ENCODE measurements at places on chromosomes 7 and 10. TPM values are rescaled to one million over a fixed set of nuclear protein-coding genes. Genes with fewer than 3 reads are reported as not detected.

The ZNF25 gene
- 5.5 TPM for total RNA-seq

The FKBP6 gene
- total RNA-seq = not detected

The MGAM2 gene
- total RNA-seq = not detected

The TSPAN13 gene
- 19.0 TPM for total RNA-seq

The CTAGE15 gene
- not detected for total RNA-seq

The CDNF gene
- total RNA-seq = 0.86 TPM

The RAMP3 gene
- total RNA-seq = not detected

Measured in myometrial cell (primary cell).